ENCODE measurements at places on chromosomes 3 and 15. TPM values are rescaled to one million over a fixed set of nuclear protein-coding genes. Genes with fewer than 3 reads are reported as not detected.

The ZPLD1 gene
- total RNA-seq = not detected

The CPOX gene
- total RNA-seq = 40.8 TPM

The RTP1 gene
- total RNA-seq = not detected

The CISH gene
- 13.3 TPM for total RNA-seq

The ATP13A5 gene
- not detected for total RNA-seq

The JMJD7 gene
- total RNA-seq = 11.3 TPM

The MOBP gene
- not detected for total RNA-seq

The ECE2 gene
- not detected for total RNA-seq

The FAIM gene
- total RNA-seq = 11.1 TPM

The GXYLT2 gene
- 35.1 TPM for total RNA-seq

The NMB gene
- 8.0 TPM for total RNA-seq

The FYTTD1 gene
- 47.3 TPM for total RNA-seq

The INSYN1 gene
- total RNA-seq = 10.6 TPM

The FBXO40 gene
- not detected for total RNA-seq

The FGF7 gene
- total RNA-seq = 63.6 TPM

The GRIP2 gene
- total RNA-seq = 4.2 TPM

The TNIK gene
- 18.3 TPM for total RNA-seq

The NLGN1 gene
- total RNA-seq = 18.3 TPM

The GOLGA6B gene
- not detected for total RNA-seq

The ALDH1A3 gene
- total RNA-seq = 3.2 TPM

The CCDC54 gene
- total RNA-seq = not detected

The PLSCR2 gene
- not detected for total RNA-seq

The CLDN16 gene
- not detected for total RNA-seq

The STAC gene
- 62.3 TPM for total RNA-seq

The ADAMTS9 gene
- 420 TPM for total RNA-seq

The MCF2L2 gene
- 0.85 TPM for total RNA-seq

The EOMES gene
- total RNA-seq = 0.63 TPM

The CMTM7 gene
- 21.5 TPM for total RNA-seq

The ZNF501 gene
- 3.6 TPM for total RNA-seq

The PRTG gene
- total RNA-seq = 3.0 TPM

The SGO1 gene
- total RNA-seq = not detected

The LDHAL6B gene
- total RNA-seq = not detected

The ARPIN gene
- 19.5 TPM for total RNA-seq

The ALDH1L1 gene
- 50.2 TPM for total RNA-seq

The ILDR1 gene
- total RNA-seq = not detected

The DLL4 gene
- total RNA-seq = 6.2 TPM

The ZNF620 gene
- total RNA-seq = 3.1 TPM

The POLQ gene
- total RNA-seq = 0.42 TPM

The IL16 gene
- total RNA-seq = 17.1 TPM

The CGNL1 gene
- 33.5 TPM for total RNA-seq

The NAALADL2 gene
- 21.0 TPM for total RNA-seq

The CFAP44 gene
- total RNA-seq = 7.3 TPM

The MGLL gene
- total RNA-seq = 71.8 TPM

The HEMK1 gene
- total RNA-seq = 12.7 TPM

The RARRES1 gene
- total RNA-seq = 9.3 TPM

The ALDH1A2 gene
- 37.5 TPM for total RNA-seq
